Effector CD8-positive, alpha-beta T cell (primary cell): ENCODE measurements at places on chromosomes 7 and 10.

GRCh38 chr7:151244196-151244840 lies 4.2 kb downstream of the SMARCD3 start:
- DNase-seq: peak; percentile 22

DNA sequence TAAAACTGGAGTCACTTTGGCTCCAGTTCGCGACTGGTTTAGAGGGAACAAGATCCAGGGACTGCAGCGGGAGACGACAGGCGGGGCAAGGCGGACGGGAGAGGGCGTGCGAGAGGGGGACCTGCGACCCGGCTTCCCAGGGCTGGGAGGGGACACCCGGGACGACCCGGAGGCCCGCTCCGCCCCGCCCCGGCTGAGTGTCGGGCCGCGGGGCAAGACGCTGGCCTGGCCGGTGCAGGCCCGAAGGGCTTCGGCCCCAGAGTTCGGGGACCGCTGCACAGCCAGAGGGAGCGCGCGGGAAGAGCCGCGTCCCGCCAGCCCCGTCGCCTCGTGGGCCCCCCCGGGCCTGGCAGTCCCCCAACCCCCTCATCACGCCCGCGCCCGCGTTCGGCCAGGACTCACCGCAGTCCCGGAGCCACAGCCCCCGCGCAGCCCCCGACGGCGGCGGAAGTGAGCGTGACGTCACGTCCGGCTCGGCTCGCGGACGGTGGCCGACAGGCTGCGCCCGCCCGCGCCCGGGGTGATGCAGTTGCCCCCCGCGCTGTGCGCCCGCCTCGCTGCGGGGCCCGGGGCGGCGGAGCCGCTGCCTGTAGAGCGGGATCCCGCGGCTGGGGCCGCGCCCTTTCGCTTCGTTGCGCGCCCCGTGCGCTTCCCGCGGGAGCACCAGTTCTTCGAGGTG lies at the start of the genes TUBGCP2 and ZNF511:
TSS of gene TUBGCP2 (minus strand) at position 452 of the 679 bp plus-strand sequence. CDS start 5,931 bp downstream, outside the sequence.
TSS of gene ZNF511 (plus strand) at position 494 of the 679 bp plus-strand sequence. CDS start at position 524, 30 bp downstream.
- DNase-seq: peak; percentile 78

- no peak for DNase-seq
Observed at GRCh38 chr7:36925691-36926090, 201.4 kb upstream of the AOAH start.

- no peak for DNase-seq
Observed at GRCh38 chr10:133033742-133034048, 54.0 kb upstream of the ADGRA1 start.

GRCh38 chr10:118101501-118101900 lies 54.8 kb upstream of the RAB11FIP2 start:
- no peak for DNase-seq

DNA sequence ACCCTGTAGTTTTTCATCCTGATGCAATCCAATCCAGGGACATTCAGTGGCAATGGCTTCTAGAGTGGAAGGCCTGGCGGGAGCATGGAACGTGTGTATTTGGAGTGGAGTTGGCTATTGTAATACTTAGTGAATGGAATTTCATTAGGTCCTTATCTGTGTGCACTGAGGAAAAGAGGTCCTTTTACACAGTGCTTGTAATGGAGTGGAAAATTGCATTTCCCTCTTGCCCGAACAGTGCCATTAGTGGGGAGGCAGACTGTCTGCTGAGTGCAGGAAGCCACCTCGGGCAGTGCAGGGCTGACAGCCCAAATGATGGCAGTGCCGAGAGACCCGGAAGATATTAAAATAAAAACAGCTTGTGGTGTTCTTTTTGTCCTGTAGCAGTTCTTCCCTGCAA lies 786.6 kb downstream of the LRMDA start:
- no peak for DNase-seq

GRCh38 chr10:70762441-70763175 lies 22.6 kb downstream of the TBATA start:
- DNase-seq: no peak

GRCh38 chr10:17744341-17744861 lies 7.6 kb upstream of the TMEM236 start:
- no peak for DNase-seq

GRCh38 chr10:3195726-3196125 lies 23.1 kb upstream of the PITRM1 start:
- DNase-seq: no peak

- DNase-seq: no peak
Observed at GRCh38 chr10:133529576-133529946, 2.4 kb downstream of the CYP2E1 start.

- no peak for DNase-seq
Observed at GRCh38 chr10:101858723-101859500, 15.3 kb upstream of the KCNIP2 start.
